ENCODE measurements at places on chromosomes 2 and 18. TPM values are rescaled to one million over a fixed set of nuclear protein-coding genes. Genes with fewer than 3 reads are reported as not detected.

DNA sequence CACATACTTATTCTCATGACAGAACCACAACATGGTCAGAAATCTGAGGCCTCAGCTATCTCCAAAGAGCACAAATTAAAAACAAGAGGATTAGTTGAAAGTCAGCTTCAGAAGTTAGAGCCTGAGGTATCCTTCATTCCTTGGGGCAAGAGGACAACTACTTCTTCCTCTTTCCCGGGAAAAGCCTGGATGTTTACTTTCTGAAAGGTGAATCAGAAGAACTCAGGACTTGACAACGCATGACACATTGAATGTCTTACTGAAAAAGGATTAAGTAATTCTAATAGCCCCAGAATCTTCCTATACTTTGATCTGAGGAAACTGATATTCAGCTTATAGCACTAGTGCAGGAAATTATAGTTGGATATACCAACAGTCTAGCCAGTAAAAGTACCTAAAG is 573.2 kb downstream of the METTL4 start:
- DNase-seq = no peak

DNA sequence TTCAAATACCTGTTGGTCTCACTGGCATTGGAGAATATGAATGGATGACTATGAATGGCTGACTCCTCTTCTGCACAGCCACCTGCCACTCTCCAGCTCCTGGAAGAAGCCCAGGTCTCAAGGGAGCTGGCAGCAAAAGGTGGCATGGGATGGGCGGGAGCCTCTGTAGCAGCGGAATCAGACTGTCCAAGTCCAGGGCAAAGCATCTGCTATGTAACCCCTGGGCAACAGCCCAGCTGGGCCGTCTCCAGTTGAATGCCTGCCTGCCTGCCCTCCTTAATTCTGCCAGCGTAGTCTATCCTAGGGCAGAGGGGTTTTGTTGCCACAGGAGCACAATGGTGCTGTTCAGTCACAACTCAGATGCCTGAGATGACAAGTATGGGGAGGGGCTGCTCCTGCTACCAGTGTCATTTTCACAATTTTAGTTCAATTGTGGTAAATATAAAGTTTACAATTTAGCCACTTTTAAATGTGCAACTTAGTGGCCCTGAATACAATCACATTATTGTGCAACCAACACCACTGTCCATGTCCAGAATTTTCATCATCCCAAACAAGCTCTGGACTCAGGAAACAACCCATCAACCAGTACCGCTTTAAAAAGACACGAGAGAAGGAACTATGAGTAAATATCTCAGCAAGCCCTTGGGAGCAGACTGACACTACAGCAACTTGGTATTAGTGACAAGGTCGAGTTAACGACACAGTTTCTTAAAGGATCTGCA is 115.2 kb downstream of the MYO5B start:
- no peak for DNase-seq

- no peak for DNase-seq
These were observed 129.3 kb downstream of the LNPK start for GRCh38 chr2:175872721-175873120.

GRCh38 chr2:26682155-26682554 is 10.4 kb upstream of the KCNK3 start:
- no peak for DNase-seq

DNA sequence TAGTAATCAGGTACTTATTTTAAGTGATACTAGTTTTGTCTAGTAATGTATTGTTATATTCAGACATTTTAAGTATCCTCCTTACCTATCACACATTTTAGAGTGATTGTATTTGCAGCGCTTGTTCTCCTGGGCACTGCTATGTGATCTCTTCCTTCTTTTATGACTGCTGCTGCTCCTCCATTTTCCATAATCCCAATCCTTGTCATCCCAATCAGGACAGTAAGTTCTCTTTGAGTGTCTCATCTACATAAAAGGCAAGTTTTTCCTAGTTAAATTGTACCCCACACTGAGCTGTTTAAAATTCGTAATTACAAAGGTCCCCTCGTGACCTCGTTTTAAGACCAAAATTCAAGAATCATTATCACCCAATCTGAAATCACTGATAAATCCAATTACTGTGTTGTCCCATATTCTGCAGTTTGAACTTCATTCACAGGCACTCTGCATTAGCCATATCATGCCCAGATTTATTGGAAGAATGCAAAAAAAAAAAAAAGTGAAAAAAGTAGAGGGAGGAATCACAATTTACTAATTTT is 2.8 kb downstream of the CLK1 start:
- DNase-seq = no peak

DNA sequence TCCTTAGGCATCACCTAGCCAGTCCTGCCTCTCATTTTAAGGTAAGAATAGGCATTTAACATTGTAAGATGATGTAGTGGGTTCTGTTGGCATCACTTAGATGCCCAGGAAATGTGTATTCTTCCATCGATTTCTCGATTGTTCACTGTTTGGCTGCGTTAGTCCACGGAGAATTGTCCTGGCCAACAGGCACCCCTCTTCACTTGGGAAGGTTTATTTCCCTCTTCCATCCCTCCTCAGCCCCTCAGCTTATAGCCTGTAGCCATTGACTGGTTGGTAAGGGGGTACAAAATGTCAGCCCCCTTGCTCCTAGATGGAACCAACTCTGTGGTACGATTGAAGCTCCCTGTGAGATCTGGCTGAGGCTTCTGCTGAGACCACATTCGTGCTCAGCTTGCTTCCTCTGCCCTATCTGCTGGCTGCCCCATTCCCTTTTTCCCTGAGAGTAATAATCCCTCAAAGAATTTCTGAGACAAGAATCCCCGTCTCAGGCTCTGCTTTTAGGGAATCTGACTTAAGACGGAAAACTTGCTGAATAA is 43.4 kb downstream of the PLEKHA3 start:
- DNase-seq = no peak

GRCh38 chr2:29105375-29105774 is 9.8 kb upstream of the CLIP4 start:
- DNase-seq = no peak

DNA sequence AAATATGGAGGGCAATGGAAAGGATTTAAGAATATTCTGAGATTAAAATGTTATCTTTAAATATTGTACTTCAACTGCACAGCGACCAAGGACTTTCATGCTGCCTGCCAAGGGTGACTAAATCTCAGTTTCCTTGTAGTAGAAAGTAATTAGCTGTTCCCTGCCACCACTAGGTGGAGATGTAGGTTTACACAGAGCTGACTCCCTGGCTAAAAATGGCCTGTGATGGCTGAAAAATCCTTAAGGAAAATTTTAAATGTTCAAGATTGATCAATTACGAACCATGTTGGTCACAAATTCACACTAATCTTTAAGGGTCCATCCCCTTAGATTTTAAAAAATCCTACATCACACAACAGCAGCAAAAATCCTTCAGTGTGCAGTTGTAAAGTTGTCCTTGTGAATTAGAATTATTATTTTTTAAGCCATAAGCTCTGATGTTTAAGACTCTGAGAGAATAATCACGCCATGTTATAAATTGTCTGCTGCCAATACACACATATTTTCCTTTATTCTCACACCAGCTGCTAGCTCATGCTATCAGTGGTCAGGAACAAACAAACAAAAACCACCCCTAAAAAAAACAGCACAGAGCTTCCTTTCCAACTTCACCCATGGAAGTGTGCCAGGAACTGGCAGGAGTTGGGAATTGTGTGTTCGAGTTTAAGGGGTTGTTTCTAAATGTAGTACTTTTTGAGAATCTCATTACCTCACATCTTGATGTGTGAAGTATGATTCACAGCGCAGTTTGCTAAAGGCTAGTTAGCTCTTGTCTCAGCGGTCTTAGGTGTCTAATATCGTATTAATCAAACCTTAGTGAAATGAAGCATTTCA is 399.8 kb downstream of the TMEM182 start:
- peak; percentile 27 for DNase-seq

DNA sequence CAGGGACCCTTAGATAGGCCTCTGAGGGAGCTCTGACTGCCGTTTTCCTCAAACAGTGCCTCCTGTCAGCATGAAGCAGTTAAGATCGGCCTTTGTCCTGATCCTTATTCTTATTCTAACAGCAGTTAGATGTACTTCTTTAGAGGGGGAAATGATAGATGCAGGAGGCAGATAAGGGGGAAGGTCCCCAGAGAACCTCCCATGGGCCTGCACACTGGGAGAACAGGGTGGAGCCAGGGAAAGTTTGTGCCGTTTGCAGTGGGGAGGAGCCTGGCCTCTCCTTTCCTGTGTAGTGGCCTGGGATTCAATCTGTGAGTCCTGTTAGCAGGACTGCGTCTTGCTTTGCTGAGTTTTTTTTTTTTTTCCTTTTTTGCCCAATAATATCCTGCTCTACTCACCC is 7.9 kb upstream of the INPP4A start:
- no peak for DNase-seq

- DNase-seq = no peak
These were observed 407.1 kb upstream of the SLC14A2 start for GRCh38 chr18:45208164-45208563.

- no peak for DNase-seq
These were observed 465 bp downstream of the RBM44 start for GRCh38 chr2:237799060-237799428.

- DNase-seq = no peak
These were observed 48.8 kb upstream of the ITSN2 start for GRCh38 chr2:24409171-24409570.

- DNase-seq = no peak
These were observed 22.2 kb upstream of the FAHD2A start for GRCh38 chr2:95380280-95380679.

DNA sequence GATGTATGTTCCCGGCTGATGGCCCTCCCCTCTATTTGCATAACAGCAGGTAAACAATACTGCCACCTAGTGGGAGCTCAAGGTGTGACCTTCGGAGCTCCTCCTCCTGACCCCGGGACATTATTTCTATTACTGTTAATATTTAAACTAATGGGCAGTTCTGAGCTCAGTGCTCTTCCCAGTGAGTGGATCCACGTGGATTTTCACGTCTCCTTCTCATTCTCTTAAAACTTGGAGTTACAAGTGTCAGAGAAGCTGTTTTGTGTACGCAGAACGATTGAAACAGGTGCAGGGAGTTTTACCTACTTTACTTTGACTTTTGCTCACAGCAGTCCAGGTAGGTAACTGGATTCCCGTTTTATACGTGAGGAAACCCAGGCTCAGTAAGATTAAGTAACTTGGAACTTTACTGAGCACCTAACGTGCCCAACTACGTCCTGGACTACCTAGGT is 127.3 kb downstream of the PRKCE start:
- DNase-seq = no peak

DNA sequence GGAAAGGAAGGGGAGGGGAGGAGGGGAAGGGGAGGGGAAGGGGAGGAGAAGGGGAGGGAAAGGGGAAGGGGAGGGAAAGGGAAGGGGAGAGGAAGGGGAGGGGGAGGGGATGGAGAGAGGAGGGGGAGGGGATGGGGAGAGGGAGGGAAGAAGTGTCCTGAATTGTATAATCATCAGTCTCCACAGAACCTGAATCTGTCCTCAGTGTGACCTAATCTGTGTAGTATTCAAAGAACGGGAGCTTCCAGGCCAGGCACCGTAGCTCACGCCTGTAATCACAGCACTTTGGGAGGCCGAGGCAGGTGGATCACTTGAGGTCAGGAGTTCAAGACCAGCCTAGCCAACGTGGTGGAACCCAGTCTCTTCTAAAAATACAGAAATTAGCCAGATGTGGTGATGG is 41.1 kb upstream of the CCDC150 start:
- DNase-seq = no peak

GRCh38 chr2:180970016-180970415 is 10.4 kb upstream of the UBE2E3 start:
- DNase-seq = no peak

GRCh38 chr2:48145845-48146452 is 239.7 kb upstream of the FBXO11 start:
- no peak for DNase-seq

DNA sequence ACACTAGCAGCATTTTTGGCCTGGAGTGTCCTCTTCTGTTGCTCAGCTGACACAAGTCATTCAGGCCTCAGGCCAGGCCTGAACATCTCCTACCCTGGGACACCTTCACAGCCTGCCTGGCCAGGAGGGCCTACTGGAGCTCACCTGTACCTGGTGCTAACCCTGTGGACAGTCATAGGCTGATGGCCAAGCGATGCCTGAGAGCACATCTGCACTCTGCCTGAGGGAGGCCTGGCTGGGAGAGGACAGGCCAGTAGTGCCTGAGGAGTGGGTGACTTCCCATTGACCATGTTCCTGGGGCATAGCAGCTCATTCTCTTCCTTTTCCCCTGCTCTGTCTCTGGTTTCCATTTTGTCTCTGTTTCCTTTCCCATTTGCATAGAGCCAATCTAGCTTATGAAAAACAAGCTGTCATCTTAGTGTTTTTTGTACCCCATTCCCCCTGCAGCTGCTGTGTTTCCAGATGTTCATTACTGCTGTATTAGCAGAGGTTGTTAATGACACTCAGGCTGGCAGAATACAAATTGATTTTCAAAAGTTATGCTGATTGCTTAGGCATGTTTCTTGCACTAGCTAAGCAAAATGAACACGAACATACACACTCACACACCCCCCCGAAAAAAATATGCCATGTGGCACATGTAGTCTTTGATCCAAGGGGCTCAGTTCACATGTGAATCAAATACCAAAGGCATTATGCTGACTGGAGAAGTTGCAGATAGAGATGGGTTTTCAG is 149.7 kb upstream of the HS6ST1 start:
- DNase-seq = no peak

GRCh38 chr2:191108331-191108730 is 42.5 kb downstream of the STAT4 start:
- no peak for DNase-seq

The KCNG2 gene
- total RNA-seq = not detected

The SH2D6 gene
- not detected for total RNA-seq

The DNAH6 gene
- not detected for total RNA-seq

The POTEI gene
- total RNA-seq = 0.06 TPM

The EPHA4 gene
- 22.2 TPM for total RNA-seq

The HYCC2 gene
- total RNA-seq = 6.2 TPM

The DYNAP gene
- not detected for total RNA-seq

The ARID5A gene
- 20.5 TPM for total RNA-seq

The DAPL1 gene
- total RNA-seq = not detected

The ZAP70 gene
- total RNA-seq = 2.7 TPM

The ABCB6 gene
- 17.8 TPM for total RNA-seq

The STEAP3 gene
- 17.4 TPM for total RNA-seq

The SERPINB13 gene
- total RNA-seq = not detected

The FAM136A gene
- 35.6 TPM for total RNA-seq
